ENCODE measurements at places on chromosomes 16 and 17. TPM values are rescaled to one million over a fixed set of nuclear protein-coding genes. Genes with fewer than 3 reads are reported as not detected.
A peak's percentile ranks its signal among the peaks of the same experiment; 100 is the strongest.

DNA sequence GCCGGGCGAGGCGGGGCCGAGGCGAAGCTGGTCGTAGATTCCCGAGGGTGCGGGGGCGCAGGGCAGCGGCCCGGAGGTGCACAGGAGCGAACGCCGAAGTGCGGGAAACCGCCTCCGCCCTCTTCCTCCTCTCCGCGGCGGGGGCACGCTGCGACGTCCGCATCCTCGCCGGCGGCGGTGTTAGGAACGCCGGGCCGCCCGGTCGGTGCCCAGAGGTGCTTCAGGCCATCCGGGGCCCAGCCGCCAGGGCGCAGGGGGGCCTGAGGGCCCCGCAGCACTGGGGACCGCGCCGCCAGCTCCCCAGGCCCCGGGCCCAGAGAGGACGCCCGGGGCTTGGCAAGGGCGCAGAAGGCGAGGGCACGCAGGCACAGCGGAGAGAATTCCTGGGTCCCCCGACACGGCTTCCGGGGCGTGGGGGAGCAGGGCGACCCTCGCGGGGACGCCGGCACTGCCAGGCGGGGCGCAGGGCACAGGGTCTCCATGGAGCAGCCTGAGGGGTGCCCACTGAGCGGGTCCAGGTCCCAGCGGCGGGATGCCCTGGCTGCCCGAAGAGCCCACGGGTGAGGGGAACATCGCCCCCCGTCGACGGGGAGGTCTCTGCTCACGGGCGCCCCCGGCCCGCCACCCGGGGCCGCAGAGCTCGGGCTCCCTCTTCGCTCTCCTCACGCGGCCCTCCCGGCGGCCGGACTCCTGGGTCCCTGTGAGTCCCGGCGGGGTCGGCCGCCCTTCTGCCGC lies 576 bp downstream of the EPOP start:
- DNase-seq, result peak; percentile 71

- no peak for DNase-seq
Observed at GRCh38 chr16:46756772-46757171, 8.6 kb upstream of the MYLK3 start.

- no peak for DNase-seq
Observed at GRCh38 chr16:16189842-16190241, 33.5 kb downstream of the ABCC6 start.

- DNase-seq, result no peak
Observed at GRCh38 chr17:4465786-4466185, 32.0 kb downstream of the SPNS3 start.

GRCh38 chr16:11303405-11304138 lies 22.4 kb upstream of the PRM1 start:
- no peak for DNase-seq

DNA sequence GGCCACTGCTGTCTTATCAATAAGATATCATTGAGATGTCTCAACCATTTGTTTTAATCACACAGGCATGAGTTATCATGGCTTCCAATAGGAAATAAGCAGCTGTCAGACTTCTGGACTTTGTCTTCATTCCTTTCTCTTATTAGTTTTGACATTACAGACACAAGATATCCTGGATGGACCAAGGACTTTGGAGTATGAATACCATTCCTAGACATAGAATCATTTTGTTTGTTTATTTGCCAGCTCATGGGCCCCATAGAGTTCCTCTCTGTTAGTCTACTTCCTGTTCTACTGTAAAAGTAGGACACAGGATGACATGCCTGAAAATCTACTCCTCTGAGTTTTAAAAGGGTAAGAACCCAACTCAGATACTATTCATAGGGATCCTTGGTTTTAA lies 77.7 kb upstream of the KCNJ16 start:
- DNase-seq, result no peak

DNA sequence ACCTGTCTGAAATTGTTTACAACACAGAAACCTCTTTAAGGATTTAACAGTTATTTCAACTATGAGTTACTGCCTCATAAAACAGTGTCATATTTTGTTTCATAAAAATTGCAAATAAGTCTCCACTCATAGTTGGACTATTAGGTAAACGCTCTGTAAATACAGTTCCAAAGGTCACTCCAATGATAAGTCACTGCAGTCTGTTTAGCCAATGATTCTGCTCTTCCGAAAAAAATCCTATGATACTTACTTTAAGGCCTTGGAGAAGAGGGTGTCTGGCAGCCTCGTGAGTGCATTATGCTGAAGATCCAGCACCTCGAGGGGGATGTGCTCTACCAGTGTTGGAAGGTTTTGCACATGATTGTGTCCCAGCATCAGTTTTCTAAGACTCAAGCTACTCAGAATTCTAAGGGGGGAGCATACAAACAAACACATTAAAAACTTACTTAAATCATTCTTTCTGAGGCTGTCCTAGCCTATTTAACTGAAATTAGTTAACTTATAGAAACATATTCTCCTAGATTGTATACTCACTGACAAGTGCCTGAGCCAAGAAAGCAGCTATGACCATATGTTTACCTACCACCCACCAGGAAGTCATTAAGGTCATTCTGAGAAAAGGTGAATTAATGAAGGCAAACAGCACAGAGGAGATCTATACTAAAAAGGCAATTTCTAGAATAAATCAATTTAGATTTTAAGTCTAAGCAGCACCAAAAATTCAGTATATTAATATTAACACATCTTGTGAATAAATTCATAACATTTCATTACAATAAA lies 41.1 kb downstream of the MARVELD3 start:
- no peak for DNase-seq

GRCh38 chr17:6686026-6686425 lies 27.1 kb downstream of the SLC13A5 start:
- DNase-seq, result no peak

- DNase-seq, result no peak
Observed at GRCh38 chr16:11914210-11915113, 1.3 kb downstream of the GSPT1 start.

GRCh38 chr17:43595466-43595865 lies 49.3 kb upstream of the ETV4 start:
- no peak for DNase-seq

The NACA2 gene
- total RNA-seq, result not detected

The BICDL2 gene
- 1.6 TPM for total RNA-seq

The SMIM5 gene
- total RNA-seq, result 0.26 TPM

The ATP2C2 gene
- not detected for total RNA-seq

The VWA3A gene
- 0.42 TPM for total RNA-seq
